ENCODE measurements at places on chromosomes 4 and X.

GRCh38 chr4:85715991-85716737 lies 241.2 kb downstream of the ARHGAP24 start:
- no peak for DNase-seq

GRCh38 chrX:39196192-39197102 lies 395.2 kb downstream of the MID1IP1 start:
- no peak for DNase-seq

DNA sequence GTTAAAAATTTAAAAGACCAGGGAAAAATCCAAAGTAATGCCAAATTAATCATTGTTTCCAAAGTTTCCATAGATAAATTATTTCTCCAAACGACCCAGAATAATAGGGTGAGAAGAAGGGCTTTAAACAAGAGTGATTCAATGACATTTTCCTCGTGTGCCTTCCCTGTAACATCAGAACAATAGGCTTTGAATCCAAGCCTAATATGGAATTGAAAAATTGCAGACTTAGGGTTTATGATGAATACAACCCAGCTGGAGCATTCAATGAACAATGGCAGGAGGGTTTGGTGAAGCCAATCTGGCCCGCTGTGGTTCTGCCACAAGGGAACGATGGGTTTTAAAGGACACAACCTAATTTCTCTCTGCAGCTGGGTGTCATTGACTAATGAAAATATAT lies 94.2 kb downstream of the CBLL2 start:
- DNase-seq = no peak

- DNase-seq = no peak
These were observed 26.1 kb downstream of the ARFIP1 start for GRCh38 chr4:152805818-152806217.

- DNase-seq = no peak
These were observed 783.2 kb downstream of the RPA4 start for GRCh38 chrX:97666890-97667289.
